DMS79 (cell line): ENCODE measurements at places on chromosomes 16 and 17.

GRCh38 chr17:20095336-20096080 lies 86.3 kb downstream of the SPECC1 start:
- no peak for DNase-seq

- DNase-seq: no peak
Observed at GRCh38 chr16:29812754-29813643, 1.0 kb downstream of the PRRT2 start.

DNA sequence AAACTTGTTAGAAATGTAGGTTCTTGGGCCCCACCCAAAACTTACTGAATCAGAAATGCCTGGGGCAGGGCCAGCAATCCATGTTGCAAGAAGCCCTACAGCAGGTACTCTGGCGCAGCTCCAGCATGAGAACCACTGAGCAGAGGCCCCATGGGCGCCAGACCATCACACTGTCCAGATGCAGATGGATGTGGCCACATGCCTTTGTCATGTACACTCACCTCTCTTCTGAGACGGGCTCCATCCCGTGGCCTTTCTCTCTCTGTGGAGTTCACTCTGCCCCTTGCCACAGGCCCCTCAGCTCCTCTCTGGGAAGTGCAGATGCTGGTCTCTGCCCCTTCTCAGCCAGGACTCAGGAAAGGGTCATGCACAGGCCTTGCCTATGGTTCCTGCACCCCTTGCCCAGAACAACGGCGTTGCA lies 2.3 kb upstream of the CCNF start:
- no peak for DNase-seq

- no peak for DNase-seq
Observed at GRCh38 chr16:50419116-50419515, 50.3 kb upstream of the BRD7 start.

GRCh38 chr16:53566552-53567245 lies 63.7 kb upstream of the AKTIP start:
- DNase-seq: peak; percentile 69

DNA sequence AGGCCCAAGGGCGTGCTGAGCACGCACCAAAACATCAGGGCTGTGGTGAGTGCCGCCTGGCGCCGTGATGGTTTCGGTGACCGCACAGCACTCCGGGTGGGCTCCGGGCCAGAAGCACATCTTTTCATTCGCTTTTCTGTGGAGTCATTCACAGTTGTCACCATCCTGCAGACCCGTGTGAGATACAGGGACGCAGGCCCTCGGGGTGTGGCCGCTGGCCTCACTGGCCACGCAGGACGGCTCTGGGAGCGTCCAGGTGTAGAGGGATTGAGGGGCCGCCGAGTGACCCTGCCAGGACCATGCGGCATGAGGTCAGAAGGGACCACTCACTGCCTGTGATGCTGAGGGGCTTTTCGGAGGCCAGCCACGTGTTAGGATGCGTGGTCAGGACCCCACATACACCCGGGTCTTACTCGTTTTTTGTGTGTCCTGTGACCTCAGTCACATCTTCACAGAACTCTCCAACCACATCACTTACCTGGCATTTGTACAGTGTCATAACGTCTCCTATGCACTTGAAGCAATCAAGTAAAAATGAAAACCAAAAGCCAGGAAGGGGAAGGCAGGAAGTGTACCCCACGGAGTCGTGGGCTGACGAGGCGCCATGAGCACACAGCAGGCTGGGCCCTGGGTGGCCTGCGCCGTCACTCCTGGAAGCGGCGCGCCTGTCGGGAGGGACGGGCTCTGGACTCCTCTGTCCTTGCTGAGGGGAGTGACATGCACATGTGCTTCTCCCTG lies 7.8 kb downstream of the ACSF3 start:
- no peak for DNase-seq

GRCh38 chr17:57905875-57906455 lies 49.2 kb downstream of the CUEDC1 start:
- DNase-seq: no peak

DNA sequence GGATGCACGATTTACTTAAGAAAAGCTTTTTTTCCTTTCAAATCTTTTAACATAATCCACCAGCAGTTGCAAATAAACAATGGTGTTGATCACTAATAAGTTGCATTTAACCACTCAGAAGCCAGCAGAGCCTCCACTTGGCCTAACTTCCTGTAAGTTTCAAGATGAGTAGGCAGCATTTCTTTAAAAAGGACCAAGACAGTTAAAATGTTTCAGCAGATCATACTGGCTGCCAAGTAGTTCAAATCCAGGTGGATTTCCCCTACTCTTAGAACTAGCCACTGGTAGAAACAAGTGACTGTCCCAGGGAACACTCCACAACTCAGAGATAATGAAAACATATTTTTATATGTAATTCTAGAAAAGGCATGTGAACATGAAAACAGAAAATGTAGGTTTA lies 17.0 kb upstream of the RFFL start:
- DNase-seq: no peak

GRCh38 chr17:69250641-69251040 lies 22.0 kb upstream of the ABCA10 start:
- DNase-seq: no peak

GRCh38 chr17:12680407-12680897 lies 14.8 kb downstream of the MYOCD start:
- DNase-seq: no peak

DNA sequence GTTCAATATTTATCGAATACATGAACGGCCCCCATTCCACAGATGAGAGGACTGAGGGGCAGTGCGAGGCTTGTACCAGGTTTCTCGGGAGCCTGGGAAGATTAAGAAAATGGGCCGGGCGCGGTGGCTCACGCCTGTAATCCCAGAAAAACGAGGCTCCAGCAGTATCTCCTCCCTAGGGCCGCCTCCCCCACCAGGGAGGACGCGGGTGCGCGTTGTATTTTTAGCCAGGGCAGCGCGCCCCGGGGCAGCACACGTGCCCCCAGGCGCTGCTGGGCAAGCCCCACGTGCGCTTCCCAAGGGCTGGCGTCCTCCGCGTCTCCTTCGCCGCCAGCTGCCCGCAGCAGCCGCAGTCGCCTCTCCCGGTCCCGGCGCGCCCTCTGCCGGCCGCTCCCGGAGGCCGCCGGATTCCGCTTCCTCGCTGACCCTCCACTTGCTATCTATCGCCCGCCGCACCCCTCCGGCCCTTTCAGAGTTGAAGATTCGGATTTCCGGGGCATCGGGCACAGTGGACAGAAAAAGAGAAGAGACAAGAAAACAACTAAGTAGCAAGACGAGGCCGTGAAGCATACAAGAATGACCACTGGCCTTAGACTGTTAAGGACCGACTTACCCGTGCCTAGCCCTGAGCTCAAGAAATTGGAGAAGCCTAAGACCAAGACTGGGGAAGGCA lies 1.9 kb upstream of the YBX2 start:
- DNase-seq: peak; percentile 29

- DNase-seq: no peak
Observed at GRCh38 chr16:85201574-85201973, 89.3 kb upstream of the CIBAR2 start.

GRCh38 chr16:2663553-2664546 lies 18.5 kb upstream of the KCTD5 start:
- no peak for DNase-seq

DNA sequence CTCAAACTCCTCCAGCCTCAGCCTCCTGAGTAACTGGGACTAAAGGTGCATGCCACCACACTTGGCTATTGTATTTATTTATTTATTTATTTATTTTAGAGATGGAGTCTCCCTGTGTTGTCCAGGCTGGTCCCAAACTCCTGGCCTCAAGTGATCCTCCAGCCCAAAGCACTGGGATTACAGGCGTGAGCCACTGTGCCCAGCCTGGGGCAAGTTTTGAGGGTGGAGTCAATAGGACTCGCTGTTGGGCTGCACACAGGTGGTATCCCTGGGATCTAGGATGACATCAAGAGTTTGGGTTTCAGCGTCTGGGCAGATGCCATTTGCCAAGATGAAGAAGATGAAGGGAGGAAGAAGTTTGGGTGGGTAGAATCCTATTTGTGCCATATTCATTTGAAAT lies 213.9 kb downstream of the GSG1L start:
- no peak for DNase-seq

GRCh38 chr17:7717756-7718350 lies 309 bp downstream of the DNAH2 start:
- DNase-seq: no peak

GRCh38 chr16:47016700-47017133 lies 43.2 kb upstream of the DNAJA2 start:
- DNase-seq: no peak

- DNase-seq: no peak
Observed at GRCh38 chr16:7319514-7319913, 13.1 kb upstream of the RBFOX1 start.

DNA sequence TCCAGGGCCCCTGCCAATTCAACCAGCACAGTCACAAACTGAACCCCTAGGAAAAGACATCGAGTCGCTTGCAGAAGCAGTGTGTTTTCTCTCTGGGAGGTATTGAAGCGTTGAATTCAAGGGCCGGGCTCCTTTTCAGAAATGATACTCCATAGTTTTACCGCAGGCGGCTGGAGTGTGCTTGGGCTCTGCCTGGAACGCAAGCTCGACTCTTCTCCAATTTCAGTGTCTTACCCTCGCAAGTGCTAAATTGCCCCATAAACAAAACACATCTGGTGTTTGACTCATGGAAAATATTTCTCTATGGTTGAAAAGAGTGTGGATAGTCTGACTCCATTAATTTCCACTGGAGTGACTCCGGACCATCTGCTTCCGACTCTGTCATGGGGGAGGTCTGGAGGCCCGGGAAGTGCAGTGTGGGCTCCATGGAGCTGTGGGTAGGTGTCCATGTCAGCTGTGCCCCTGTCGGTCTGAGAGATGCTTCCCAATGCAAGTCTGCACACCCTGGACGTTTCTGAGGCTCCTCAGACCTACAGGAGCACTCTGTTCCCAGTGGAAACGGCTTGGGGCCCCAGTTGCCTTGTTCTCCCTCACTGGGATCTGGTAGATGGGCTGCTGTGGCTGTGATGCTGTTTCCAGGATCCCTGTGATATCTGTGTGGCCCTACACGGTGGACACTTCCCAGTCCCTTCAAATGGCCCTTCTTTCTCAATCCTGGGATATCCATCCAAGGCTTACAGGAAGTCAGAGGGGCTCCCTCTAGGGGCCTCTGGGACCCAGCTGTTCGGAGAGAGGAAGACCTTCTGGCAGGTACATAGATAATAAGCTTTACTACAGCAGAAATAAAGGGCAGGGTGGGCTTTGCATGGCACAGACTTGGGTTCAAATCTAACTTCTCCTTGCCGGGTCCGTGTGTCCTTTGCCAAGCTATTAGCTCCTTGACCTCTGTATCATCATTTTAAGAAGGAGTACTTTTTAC lies 119.8 kb upstream of the CDH13 start:
- DNase-seq: no peak

DNA sequence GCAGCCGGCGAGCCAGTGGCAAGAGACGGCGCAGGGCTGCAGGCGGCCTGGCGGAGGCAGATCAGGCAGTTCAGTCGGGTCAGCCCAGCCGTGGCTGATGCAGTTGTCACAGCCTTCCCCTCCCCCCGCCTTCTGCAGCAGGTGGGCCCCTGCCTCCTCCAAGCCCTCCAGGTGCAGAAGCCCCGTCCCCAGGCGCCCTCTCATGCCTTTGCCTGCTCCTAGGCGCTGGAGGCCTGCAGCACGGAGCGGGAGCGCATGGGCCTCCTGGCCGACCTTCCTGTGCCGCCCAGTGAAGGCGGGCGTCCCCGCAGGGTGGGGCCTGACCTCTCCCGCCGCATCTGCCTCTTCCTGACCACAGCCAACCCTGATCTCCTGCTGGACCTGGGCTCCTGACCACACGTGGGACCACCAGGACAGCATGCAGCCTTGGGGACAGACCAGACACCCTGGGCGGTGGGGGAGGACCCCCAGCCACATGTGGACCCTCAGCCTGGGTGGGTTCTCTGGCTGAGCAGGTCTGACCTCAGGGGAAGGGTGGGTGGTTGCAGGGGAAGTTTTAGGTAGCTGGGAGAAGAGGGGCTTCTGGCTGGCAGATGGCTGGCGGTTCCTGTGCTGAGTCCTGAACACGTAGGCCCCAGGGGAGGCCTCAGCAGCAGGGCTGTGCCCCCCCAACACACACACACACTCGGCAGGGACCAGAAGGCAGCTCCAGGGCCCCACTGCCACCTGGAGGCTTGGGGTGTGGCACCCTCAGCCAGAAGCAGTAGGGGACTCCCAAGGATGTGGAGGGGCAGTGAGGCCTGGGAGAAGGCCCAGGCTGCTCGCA lies 3.1 kb upstream of the MRPS34 start:
- DNase-seq: no peak

DNA sequence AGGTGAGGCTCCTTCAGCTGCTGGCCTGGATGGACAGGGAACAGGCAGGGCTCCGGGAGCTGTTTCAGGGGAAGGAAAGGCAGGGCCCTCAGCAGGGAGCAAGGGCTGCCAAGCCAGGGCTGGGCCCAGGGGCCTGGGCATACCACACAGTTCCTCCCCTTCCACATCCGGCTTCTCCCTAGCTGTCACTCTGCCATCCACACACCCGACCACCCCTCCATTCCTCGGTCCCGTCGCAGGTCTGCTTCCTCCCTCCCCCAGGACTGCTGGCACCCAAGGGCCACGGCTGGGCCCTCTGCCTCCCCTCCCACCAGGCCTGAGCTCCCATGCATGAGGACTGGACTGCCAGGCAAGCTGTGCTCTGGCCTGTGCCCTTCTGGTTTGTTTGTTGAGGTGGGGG lies 24.0 kb downstream of the CDIP1 start:
- no peak for DNase-seq

DNA sequence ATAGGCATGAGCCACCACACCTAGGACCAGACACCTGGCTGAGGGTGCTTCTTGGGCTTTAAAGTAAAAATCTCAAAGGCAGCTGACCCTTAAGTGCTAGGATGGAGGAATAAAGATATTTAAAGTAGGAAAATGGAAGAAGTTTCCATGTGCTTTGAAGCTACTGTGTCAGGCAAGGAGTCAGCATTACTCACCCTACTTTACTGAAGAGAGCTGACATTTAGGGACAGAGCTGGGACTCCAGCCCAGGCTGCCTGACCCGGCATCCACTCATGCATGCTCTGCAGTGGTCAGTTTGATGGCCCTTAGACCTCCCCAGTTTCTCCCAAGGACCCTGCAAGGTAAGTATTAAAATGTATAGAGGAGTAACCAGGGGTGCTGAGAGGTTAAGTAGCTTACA lies 124.7 kb upstream of the PLCG2 start:
- no peak for DNase-seq

DNA sequence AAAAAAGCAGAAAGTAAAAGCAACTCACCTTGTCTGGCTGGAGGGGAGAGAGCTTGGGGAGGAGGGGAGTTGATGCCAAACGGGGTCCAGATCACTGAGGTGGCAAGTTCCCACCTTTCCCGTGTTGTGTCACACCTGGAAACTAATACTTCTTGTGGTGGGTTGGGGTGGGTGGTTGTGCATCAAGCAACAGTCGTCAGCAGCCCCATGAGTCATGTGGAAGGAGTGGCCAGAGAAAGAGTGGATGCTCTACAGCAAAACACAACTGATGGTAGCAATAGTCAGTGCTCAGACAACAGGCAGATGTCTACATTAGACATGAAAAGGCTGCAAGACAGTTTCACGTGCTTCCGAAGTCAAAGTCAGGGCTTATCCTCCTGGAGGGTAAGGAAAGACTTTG lies 35.4 kb downstream of the ARSG start:
- DNase-seq: no peak
